ENCODE measurements at places on chromosomes 13 and 19.

DNA sequence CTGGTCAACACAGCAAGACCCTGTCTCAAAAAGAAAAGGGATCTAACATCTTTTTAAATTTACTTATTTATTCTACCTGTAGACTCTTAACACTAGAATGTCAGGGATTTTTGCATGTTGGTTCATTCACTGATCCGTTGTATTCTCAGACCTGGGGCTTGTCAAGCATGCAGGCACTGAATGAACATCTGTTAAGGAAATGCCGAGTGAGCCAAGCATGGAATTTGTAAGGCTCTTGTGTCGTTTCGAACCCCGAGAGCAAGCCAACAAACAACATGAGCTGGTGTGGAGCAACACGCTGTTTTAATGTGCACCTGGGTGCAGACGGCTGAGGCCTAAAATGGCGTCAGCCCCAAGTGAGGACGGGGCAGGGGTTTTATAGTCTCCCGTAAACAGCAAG is 10.0 kb upstream of the OR1M1 start:
- no peak for DNase-seq

DNA sequence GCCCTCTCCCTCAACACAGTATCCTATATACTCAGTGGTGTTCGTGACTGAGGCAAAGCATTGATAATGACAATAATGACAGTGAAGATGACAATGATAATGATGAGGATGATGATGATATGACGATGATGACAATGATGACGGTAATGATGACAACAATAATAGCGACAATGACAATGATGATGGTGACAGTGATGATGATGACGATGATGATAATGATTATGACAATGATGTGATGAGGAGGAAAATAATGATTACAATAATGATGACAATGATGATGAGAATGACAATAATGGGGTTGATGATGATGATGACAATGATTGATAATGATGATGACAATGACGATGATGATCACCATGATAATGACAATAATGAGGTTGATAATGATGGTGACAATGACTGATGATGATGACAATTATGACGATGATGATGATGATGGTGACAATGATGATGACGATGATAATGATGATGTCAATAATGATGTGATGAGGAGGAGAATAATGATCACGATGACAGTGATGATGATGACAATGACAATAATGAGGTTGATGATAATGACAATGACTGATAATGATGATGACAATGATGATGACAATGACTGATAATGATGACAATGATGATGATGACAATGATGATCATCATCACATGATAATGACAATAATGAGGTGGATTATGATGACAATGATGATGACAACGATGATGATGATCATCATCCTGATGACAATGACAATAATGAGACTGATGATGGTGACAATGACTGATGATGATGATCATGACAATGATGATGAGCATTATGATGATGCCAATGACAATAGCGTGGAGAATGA is 16.7 kb downstream of the ELSPBP1 start:
- DNase-seq = no peak

DNA sequence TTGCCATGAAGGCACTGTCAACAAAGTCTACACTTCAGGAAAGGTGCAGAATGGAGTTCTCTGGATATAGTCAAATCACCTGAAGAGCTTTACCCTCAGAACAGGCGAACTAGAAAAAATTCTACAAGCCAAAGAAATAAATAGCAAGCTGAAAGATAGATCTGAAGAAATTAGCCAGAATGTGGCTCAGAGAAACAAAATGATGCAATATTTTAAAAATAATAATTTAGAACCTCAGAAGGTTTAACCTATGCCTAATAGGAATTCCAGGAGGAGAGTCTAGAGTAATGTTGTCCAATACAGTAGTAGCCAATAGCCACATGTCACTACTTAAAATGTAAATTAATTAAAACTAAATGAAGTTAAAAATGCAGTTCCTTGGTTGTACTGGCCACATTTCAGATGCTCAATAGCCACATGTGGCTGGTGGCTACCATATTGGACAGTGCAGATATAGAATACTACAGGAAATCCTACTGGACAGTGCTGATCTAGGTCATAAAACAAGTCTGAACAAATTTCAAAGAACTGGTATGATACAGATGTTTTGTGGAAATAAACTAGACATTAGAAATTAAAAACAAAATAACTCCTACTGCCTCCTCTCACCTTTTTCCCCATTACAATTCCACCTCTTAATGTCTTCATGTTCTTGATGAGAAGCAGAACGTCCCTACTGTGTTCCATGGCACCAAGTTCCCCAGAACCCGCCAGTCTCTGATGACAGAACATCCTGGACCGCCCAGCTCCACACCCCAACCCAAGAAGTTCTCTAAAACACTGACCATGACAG is 679 bp upstream of the CDADC1 start:
- no peak for DNase-seq

- DNase-seq = no peak
Observed at GRCh38 chr13:112444416-112445399, 68.6 kb downstream of the SPACA7 start.

All from GM20000 (cell line).